ENCODE measurements at places on chromosomes 2 and 18.

DNA sequence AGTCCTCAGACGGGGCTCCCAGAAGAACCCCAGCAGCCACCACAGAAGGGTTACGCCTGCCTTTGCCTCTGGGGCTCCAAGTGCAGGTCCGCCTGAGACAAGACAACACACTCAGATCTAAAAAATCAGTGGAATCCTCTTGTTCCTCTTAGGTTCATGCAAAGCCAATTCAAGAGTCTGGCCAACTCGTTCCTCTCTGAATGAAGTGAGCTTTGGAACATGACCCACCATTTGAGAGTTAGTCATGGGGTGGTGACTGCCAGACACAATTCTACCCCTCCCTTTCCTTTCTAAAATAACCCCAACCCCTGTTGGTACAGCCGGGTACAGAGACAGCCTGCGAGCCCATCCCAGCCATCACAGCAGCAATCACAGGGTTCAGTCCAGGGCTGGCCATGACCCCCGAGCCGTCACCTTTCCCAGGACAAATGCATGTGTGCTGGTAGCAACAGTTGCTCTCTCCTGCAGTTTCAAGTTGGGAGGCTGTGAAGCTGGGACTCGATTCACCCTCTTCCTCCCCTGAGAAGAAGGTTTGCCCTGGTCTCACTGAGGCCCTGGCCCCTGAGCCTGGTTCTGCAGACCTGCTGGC is 183.1 kb upstream of the SH3BP4 start:
- no peak for DNase-seq

- DNase-seq, result no peak
Observed at GRCh38 chr2:187529977-187530721, 24.1 kb downstream of the TFPI start.

- DNase-seq, result no peak
Observed at GRCh38 chr2:10879624-10880585, 31.8 kb upstream of the KCNF1 start.

- no peak for DNase-seq
Observed at GRCh38 chr2:54524226-54524991, 68.3 kb downstream of the SPTBN1 start.

GRCh38 chr2:146004462-146004861 is 1484.5 kb upstream of the ZEB2 start:
- no peak for DNase-seq

- DNase-seq, result no peak
Observed at GRCh38 chr2:165897726-165898125, 55.9 kb downstream of the TTC21B start.

DNA sequence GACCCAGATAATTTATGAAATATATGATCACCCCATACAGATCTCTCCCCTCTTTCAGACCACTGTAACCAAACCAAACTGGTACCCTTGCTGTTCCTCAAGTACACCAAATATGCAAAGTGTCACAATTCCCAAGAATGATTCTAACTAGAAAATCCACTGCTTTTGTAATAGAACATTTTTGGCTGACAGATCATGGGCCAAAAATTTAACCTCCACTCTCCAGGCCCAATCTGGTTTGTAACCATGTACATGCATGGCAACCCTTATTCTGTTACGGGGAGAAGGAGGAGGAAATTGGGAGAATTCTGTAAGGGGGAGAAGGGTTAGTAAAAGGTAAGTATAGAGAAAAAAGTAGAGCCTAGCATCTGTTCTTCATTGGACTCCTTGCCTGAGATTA is 62.0 kb downstream of the IKZF2 start:
- no peak for DNase-seq

DNA sequence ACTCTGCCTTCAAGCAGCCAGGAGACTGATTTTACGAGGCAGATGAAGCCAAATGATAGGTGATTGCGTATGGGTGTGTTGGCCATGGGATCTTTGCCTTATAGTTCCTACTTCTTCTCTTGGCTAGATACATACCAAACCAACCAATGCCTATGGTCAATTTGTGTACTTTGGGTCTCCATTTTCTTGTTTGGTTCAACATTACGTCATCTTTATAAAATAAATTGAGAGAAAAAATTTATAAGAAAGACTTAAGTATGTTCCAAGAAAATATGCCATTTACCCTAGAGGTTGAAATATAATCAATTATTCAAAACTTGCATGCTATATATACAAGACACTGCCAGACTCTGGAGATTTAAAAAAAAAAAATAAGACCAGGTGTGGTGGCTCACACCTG is 150.9 kb downstream of the SP3 start:
- no peak for DNase-seq

DNA sequence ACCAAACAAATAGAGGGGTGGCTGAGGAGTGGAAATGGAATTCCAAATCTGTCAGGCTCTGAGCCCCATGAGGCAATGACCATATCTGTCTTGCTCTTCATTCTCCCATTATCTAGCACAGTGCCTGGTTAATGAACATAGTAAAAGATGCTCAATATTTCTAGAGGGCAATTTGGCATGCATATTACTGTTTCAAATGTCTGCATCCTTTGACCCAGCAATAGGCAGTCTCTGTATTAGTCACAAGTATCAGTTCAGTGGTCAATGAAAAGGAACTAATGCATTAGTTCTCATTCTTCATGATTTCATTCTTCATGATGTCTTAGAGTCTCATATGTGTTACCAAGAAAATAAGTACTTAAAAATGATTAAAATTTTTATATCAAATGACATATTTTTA is 28.4 kb upstream of the MALL start:
- DNase-seq, result no peak

DNA sequence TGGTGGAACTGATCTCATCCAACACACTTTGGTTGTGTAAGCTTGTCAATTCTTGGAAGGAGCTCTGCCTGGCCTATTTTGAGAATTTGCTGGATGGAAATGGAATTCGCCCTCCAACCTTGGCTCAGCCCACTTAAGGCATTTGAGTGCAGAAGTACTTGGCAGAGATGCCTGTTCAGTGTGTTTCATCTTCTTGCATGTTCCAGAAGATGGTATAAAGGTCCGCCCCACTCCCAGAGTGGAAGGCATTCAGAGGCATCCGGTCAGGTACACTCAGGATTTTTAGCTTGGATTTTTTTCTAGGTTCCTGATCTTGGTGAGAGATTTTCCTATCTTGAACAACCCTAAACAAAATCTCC is 61.3 kb upstream of the TXNDC2 start:
- no peak for DNase-seq

- no peak for DNase-seq
Observed at GRCh38 chr2:41736105-41736567, 311.7 kb upstream of the PKDCC start.

All from activated CD8-positive, alpha-beta memory T cell treated with anti-CD3 and anti-CD28 coated beads for 1 hour (primary cell).